ENCODE measurements at places on chromosomes 2 and 18. TPM values are rescaled to one million over a fixed set of nuclear protein-coding genes. Genes with fewer than 3 reads are reported as not detected.

The VWC2L gene
- 0.13 TPM for polyA plus RNA-seq

The GPR39 gene
- polyA plus RNA-seq = 19.5 TPM

The TRAPPC12 gene
- polyA plus RNA-seq = 406 TPM

- peak; percentile 21 for DNase-seq
These were observed 41.5 kb downstream of the RNF144A start for GRCh38 chr2:6958616-6959235.

GRCh38 chr2:151983221-151983620 is 115.6 kb downstream of the CACNB4 start:
- DNase-seq = no peak

GRCh38 chr2:212975333-212975732 is 176.1 kb downstream of the IKZF2 start:
- no peak for DNase-seq

GRCh38 chr2:149894760-149895159 is 307.2 kb upstream of the MMADHC start:
- DNase-seq = no peak
